Muscle of leg (tissue), 16 donors: ENCODE measurements at places on chromosomes 2 and 18.

DNA sequence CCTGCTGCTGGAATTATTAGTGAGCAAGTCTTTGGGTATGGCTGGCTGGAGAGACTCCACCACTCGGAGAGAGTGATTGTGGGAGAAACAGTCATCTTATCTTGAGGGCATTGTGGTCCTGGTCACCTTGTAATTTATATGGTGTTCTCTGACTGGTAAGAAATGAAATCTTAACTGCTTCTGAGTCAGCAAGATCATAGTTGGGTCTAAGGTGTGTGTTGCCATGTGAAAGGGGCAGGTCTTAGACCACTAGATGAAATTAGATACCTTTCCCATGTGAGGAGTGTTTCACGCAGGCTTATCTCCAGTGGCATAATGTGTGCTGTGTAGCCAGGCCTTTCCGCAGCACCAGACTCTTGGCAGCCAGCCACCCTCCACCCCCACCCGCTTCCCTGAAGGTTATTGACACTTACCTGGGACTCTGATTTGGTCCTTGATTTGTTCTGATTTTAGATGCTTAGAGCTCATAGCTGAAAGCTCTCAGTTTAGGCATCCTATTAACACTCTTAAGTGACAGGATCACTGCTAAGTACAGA is 7.7 kb downstream of the MAPRE3 start:
- DNase-seq: no peak

DNA sequence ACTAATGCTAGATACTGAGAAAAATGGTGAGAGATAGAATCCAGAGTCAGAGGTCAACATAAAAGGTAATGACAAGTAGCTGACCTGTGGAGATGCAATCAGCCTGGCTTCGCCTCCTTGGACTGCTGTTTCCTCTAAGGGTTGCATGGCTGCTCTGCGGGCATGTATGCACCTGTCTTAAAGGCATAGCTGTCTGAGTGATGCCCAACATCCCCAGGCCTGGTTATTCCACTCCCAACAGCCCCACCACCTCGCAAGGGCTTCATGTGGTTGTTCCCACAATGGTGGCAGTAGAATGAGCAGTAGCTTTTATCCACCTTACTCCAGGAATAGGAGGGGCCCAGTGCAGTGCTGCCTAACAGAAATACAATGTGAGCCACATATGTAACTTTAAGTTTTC is 69.7 kb upstream of the ALK start:
- no peak for DNase-seq

GRCh38 chr2:51194656-51195055 is 162.7 kb upstream of the NRXN1 start:
- no peak for DNase-seq

DNA sequence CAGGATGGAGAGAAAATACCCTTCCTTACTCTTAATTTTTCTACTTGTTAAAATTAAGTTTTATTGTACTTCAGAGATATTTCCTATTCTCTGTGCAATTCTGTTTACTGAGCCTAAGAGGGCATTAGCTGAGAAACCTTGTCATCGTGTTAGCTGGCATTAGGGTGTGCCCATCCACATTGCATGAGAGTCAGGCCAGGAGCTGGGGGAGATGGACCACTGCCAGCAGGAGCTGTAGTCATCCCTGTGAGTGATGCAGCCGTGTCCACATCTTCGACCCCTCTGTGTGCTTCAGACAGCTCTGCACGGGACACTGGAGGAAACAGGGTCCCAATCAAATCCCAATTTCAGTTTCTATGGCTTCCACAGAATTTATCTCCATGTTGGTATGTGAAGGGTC is 34.2 kb downstream of the ABCA12 start:
- DNase-seq: no peak

DNA sequence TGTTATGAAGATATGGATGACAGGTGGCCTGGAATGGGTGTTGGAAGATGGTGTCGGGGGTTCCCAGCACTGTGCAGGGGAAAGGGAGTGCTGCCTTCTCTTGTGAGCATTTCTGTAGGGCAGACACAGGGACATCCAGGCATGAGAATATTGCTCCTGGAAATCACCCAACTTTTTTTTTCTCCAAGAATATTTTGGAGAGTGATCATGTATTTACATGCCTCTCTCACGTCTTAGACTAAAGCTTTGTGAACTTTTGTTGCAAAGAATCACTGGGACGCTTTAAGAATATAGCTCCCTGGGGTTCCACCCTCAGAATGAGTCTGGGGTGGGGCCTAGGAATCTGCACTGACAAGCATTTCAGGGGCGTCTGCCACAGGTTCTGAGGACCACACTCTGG is 68.7 kb downstream of the VWA3B start:
- DNase-seq: peak; percentile 33
